ENCODE measurements at places on chromosomes 5 and 9. TPM values are rescaled to one million over a fixed set of nuclear protein-coding genes. Genes with fewer than 3 reads are reported as not detected.

The ANXA2R gene
- 1.6 TPM for total RNA-seq

The TMEM174 gene
- not detected for total RNA-seq

The PIP5K1B gene
- total RNA-seq: not detected

The NMRK1 gene
- total RNA-seq: 13.4 TPM

All from bronchus fibroblast of lung (primary cell).